Smooth muscle cell of the pulmonary artery (primary cell): ENCODE measurements at places on chromosomes 5 and 9. TPM values are rescaled to one million over a fixed set of nuclear protein-coding genes. Genes with fewer than 3 reads are reported as not detected.

The IL13 gene
- total RNA-seq = not detected in 2 replicates

The SMIM33 gene
- total RNA-seq = not detected in 2 replicates

The IFNA21 gene
- total RNA-seq = not detected in 2 replicates

The LCN9 gene
- not detected in 2 replicates for total RNA-seq

The LRRC26 gene
- not detected in 2 replicates for total RNA-seq

The PDE6A gene
- not detected in 2 replicates for total RNA-seq

The LECT2 gene
- not detected in 2 replicates for total RNA-seq

The NPR3 gene
- 37.5 and 43.4 TPM in 2 replicates for total RNA-seq

The CLTA gene
- 158 and 167 TPM in 2 replicates for total RNA-seq

The SPACA9 gene
- 4.0 and 5.7 TPM in 2 replicates for total RNA-seq

The FAM78A gene
- 0.69 and 0.85 TPM in 2 replicates for total RNA-seq

The GRIA1 gene
- 0.23 and 2.4 TPM in 2 replicates for total RNA-seq

The ACOT12 gene
- 0.07 and 1.1 TPM in 2 replicates for total RNA-seq

The SLC46A2 gene
- not detected in 2 replicates for total RNA-seq

The ANKRD31 gene
- under 0.01 and 0.03 TPM in 2 replicates for total RNA-seq
